ENCODE measurements at places on chromosomes 7 and 10. TPM values are rescaled to one million over a fixed set of nuclear protein-coding genes. Genes with fewer than 3 reads are reported as not detected.
A peak's percentile ranks its signal among the peaks of the same experiment; 100 is the strongest.

Gene ASIC3
- total RNA-seq = 5.8 TPM

Gene NPY
- not detected for total RNA-seq

Gene HSPA12A
- total RNA-seq = 15.1 TPM

Gene FAM237B
- not detected for total RNA-seq

GRCh38 chr10:100436255-100436654 is 26.6 kb upstream of the WNT8B start:
- no peak for DNase-seq

DNA sequence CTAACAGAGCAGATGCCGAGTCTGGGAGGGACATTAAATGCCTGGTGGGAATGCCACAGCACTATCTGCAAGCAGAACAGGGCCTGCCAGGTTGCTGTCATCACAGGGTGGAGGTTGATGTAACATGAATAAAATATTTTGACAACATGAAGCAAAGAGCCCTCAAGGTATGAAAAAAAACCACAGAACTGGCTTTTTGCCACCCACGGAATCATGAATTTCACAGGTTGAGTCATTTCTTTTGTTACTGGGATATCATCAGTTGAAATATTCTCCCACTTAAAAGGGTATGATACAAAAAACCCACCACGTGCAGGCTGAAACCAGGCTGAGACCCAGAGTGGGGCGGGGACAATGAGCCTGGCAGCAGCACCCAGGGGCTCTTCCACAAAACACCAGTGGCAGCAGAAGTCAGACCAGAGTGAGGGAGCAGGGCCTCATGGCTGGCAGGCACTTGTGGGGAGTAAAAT is 220.1 kb downstream of the TNS3 start:
- DNase-seq = no peak

GRCh38 chr10:124153023-124153826 is 59.8 kb upstream of the CHST15 start:
- peak; percentile 64 for DNase-seq

DNA sequence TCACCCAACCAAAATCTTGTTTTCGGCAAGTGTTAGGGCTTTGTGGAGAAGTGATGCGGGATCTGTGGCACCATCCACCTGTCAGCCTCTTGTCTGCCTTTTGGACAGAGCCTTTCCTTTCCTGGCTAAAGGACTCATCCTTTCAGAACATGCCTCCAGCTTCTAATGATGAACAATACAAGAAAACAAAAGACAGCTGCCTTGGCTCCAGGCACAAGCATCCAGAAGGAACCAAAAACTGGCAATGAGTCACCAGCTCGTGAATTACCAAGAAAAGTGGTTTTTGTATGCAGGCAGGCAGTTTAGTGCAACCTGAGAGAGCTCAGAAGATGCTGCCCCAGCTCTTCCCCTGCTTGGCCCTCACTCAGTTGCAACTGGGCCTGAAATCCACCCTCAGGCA is 84.6 kb upstream of the NAMPT start:
- no peak for DNase-seq

- DNase-seq = peak; percentile 31
These were observed 251.4 kb downstream of the MAD1L1 start for GRCh38 chr7:1981201-1981877.

DNA sequence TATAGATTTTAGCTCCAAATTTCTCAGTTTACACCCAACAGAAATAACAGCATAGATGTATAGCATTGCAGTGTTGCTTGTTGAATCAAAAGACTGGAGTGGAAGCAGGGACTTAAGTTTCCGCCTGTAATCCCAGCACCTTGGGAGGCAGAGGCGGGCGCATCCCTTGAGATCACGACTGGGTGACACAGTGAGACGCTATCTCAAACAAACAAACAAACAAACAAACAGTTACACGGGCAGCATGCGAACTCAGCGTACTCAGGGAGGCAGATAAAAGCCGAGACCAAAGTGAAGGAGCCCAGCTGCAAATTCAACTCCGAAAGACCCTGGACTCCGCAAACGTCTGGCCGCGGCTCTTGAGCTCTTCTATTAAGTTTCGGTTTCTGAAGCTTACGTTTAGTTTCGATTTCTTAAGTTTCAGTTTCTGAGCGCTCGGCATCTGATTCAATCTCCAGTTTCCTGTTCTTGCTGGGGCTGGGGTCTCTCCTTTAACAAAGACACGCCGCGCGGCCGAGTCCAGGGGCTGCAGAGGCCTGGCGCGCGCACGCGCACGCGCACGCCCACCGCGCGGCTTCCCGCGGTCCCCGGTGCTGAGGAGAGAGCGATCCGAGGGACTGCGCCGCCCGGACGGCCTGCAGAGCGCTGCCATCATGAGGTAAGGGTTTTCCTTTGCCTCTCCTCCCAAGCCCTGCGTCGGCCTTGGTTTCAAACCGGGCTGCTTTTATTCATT is at the start of gene IFIT5:
Gene IFIT5 (plus strand): TSS at position 423 of the 733 bp plus-strand sequence. CDS start 231 bp downstream, at position 654.
- peak; percentile 90 for DNase-seq

- DNase-seq = no peak
These were observed 119.9 kb upstream of the AHR start for GRCh38 chr7:17178545-17178944.

DNA sequence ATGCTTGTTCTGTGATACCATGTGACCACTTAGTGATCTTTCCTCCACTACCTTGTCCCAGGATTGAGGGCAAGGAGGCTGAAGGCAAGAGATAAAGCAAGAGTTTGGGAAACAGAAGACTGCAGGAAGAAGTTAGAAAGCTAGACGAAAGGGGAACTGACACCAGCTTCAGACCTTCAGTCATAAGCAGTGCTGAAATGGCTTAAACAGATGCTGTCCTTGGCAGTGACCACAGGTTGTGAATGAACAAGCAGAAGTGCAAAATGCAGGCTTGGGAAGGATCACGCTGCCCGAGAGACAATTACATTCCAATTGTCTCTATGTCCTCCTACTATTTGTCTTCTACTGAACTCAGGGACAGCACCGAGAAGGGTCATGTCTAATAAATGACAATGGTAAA is 704.9 kb upstream of the AUTS2 start:
- no peak for DNase-seq

GRCh38 chr7:13174991-13175390 is 487.6 kb downstream of the ARL4A start:
- DNase-seq = no peak

- peak; percentile 56 for DNase-seq
These were observed 143.8 kb downstream of the TES start for GRCh38 chr7:116354171-116354545.

- no peak for DNase-seq
These were observed 21.7 kb upstream of the WNT16 start for GRCh38 chr7:121307021-121307574.

Data from right cardiac atrium (tissue), 5 donors.